Thyroid gland (tissue), 4 donors: ENCODE measurements at places on chromosomes 7 and 10. TPM values are rescaled to one million over a fixed set of nuclear protein-coding genes. Genes with fewer than 3 reads are reported as not detected.

DNA sequence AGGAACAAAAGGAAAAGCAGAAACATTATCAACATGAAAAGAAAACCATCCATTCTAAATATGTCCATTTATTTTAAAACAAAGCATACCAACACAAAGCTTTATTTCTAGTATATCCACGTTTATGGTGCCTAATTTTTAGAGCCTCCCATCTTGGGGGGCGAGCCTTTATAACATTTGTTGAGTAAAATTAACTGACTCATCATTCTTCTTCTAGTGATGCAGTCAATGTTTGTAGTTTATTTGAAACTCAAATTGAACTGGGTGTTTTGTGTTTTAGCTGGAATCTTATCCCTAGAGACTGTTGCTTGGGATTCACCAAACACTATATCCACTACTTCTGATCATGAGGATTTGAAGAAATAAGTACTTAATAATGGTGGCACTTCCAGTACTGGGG lies 366.4 kb upstream of the NPVF start:
- H3K36me3 ChIP-seq, result no peaks in the 10 kb centered on the region
- H3K27ac ChIP-seq, result no peak overlapping the region
- no peak for DNase-seq
- H3K4me1 ChIP-seq, result no peaks in the 10 kb centered on the region
- H3K27me3 ChIP-seq, result no peaks in the 10 kb centered on the region

DNA sequence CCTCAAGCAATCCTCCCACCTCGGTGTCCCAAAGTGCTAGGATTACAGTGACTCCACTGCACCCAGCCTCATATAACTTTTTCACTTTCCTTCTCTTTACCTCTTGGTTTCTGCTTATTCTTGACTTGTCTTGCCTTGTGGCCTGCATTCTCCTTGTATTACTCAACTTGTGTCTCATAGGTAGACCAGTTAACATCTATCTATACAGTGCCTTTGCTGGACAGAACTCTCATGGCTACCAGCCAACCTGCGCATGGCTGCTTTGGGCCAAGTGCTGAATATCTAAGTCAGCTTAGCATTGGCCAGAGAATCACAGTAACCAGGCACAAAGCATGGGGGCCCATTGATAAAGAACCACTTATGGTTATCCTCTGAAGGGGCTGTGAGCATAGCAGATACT lies 42.6 kb upstream of the ZNRF2 start:
- H3K27ac ChIP-seq, result no peak overlapping the region
- no peak for DNase-seq
- no peaks in the 10 kb centered on the region for H3K36me3 ChIP-seq
- H3K27me3 ChIP-seq, result no peaks in the 10 kb centered on the region
- no peak overlapping the region for H3K4me3 ChIP-seq

- DNase-seq, result no peak
- H3K27ac ChIP-seq, result no peak overlapping the region
- no peaks in the 10 kb centered on the region for H3K27me3 ChIP-seq
- peaks cover 65% of the 10 kb centered on the region for H3K4me1 ChIP-seq
- H3K36me3 ChIP-seq, result no peaks in the 10 kb centered on the region
- H3K4me3 ChIP-seq, result no peak overlapping the region
Observed at GRCh38 chr7:114937446-114937845, 15.6 kb downstream of the MDFIC start.

- H3K36me3 ChIP-seq, result no peaks in the 10 kb centered on the region
- no peak overlapping the region for H3K4me3 ChIP-seq
- DNase-seq, result no peak
- H3K4me1 ChIP-seq, result peaks cover 27% of the 10 kb centered on the region
- no peak overlapping the region for H3K27ac ChIP-seq
- H3K27me3 ChIP-seq, result no peaks in the 10 kb centered on the region
Observed at GRCh38 chr7:36154255-36155212, 1.5 kb downstream of the EEPD1 start.

The SPDYE5 gene
- total RNA-seq, result not detected

The PLEKHS1 gene
- total RNA-seq, result not detected

The KAZALD1 gene
- 9.9 TPM for total RNA-seq
